ENCODE measurements at places on chromosomes 12 and 14. TPM values are rescaled to one million over a fixed set of nuclear protein-coding genes. Genes with fewer than 3 reads are reported as not detected.
A peak's percentile ranks its signal among the peaks of the same experiment; 100 is the strongest.

DNA sequence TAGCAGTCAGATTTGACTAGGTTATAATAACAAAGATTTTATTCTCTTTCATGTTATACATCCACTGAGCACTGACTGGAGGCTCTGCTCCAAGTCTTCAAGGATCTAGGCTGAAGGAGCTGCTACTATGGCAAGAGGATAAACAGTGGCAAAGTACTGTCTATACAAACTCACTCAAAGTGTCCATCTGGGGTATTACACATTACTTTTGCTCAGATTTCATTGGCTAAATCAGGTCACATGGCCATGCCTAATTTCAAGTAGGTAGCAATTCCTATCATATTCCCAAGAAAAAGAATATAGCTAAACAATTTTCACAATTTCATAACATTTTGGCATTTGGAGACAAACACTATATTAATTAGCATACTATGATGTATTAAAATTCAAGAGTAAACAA lies 40.9 kb downstream of the CDK17 start:
- H3K4me1 ChIP-seq: peaks cover 13% of the 10 kb centered on the region
- H3K36me3 ChIP-seq: no peaks in the 10 kb centered on the region
- no peaks in the 10 kb centered on the region for H3K27me3 ChIP-seq
- DNase-seq: no peak
- H3K27ac ChIP-seq: no peak overlapping the region
- H3K4me3 ChIP-seq: no peak overlapping the region

GRCh38 chr12:47740606-47741339 lies 15.5 kb upstream of the ENDOU start:
- peaks cover 19% of the 10 kb centered on the region for H3K4me1 ChIP-seq
- H3K27me3 ChIP-seq: peaks cover 6% of the 10 kb centered on the region
- DNase-seq: peak; percentile 70

DNA sequence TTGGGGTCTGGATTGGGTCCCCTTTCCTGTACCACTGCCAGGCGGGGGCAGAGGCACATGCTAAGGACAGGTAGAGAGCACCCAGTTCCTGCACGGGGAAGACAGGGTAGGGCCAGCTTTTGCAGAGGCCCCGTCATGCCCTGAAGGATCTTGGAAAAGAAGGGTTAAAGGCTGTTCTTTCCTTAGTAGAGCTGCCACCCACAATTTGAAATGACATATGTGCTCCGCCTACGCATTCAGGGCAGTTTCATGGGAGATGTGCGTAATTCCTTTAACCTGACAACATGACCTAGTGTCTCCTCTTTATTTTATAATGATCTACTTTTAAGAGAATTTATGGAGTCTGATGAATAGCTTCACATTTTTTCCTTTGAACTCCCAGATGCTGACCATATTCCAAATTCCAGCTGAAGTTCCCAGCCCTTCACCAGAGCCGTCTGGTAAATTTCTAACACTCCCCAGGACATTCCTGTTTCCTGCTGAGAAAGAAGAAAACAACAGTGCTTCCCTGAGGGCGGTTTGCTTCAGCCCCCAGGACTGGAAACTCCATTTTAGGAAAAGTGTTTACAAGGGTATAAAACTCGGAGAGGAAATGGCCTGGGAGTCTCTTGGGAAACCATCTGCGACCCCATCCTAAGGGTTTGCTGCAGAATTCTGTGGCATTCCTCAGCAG lies 58.9 kb upstream of the PLEKHG3 start:
- H3K4me3 ChIP-seq: no peak overlapping the region
- no peaks in the 10 kb centered on the region for H3K27me3 ChIP-seq
- peaks cover 11% of the 10 kb centered on the region for H3K4me1 ChIP-seq
- H3K36me3 ChIP-seq: no peaks in the 10 kb centered on the region

OR6C70 gene
- total RNA-seq: not detected

NGB gene
- not detected for total RNA-seq

TAS2R9 gene
- 0.16 TPM for total RNA-seq
